Stimulated activated CD4-positive, alpha-beta T cell treated with anti-CD3 and anti-CD28 coated beads, Interleukin-4, amount 100 ng/mL, for 1 hour (primary cell): ENCODE measurements at places on chromosomes 16 and 17.

- DNase-seq: no peak
These were observed 4.9 kb downstream of the CAPNS2 start for GRCh38 chr16:55571191-55571897.

- no peak for DNase-seq
These were observed 167.7 kb upstream of the WSCD1 start for GRCh38 chr17:5902181-5903140.

DNA sequence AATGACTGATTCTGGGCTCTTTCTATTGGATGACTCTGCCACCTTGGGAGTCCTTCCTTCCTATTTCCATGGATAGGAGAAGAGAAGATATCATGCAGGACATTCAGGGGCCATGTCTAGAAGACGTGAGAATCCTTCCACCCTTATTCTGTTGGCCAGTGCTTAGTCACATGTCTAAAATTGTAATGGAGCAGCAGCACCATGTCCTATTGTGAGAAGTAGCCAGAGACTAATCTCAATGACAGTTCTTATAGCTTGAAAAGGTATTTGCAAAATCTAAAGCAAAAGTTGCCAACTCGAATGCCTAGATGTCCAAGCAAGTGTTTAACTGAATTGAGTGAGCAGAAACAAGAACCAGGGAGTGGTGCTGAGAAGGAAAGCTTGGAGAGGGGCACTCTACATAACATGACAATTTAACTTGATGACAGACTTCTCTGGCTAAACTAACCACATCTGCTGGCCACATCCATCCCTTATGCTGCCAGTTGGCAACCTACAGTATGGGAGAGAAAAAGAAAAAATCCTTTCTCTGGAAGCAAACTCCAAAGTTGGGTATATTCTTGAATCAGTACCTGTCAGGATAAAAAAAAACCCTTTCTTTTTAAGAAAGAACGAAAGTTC lies 225.7 kb downstream of the CDH13 start:
- no peak for DNase-seq

- DNase-seq: no peak
These were observed 27.2 kb upstream of the CCL22 start for GRCh38 chr16:57331355-57331754.

DNA sequence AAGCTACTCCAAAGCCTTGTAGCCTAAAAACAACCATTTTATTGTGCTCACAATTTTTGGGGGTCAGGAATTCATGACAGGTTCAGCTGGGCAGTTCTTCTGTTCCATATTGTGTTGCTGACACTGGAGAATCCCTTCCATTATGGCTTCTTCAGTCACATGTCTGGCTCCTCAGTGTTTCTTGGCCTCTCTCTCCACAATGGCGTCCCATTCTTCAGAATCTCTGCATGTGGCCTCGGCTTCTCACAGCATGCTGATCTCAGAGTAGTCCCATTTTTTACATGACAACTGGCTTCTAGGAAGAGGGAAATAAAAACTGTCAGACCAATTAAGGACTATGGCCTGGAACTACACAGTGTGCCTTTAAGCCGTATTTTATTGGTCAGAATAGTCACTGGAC lies 49.7 kb downstream of the NF1 start:
- no peak for DNase-seq

DNA sequence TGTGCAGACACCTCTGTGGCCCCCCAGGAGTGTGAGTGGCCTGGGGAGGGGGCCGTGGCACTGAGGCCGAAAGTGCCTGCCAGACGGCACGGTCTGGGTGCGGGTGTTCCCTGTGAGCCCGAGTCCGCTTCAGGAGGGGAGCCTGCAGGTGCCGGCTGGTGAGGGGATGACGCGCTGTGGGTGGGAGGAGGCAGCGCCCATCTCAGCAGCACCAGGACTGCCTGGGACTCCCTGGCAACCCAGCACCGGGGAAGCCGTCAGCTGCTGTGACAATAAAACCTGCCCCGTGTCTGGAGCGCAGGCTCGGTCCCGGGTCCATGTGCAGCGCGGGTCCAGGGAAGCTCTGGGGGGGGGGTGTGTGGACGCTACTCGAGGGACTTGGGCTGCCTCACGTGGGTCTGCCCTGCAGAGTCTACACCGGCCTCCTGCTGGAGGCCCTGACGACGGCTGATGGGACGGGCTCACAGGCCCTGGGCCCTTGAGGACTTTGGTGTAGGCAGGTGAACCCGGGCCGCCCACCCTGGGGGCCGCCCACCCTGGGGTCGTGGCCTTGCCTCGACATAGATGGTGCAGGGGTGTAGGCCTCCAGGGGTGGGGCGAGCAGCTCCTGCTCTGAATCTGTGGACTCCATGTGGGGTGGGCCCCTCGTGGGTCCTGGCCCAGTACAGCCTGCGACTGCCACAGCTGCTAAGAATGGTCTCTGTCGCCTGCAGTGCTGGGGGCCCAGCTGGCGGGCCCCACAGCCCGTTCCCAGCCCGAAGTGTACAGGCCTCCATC lies 5.9 kb upstream of the RAB40C start:
- DNase-seq: no peak

GRCh38 chr16:19239511-19240155 lies 45.9 kb upstream of the CLEC19A start:
- no peak for DNase-seq

DNA sequence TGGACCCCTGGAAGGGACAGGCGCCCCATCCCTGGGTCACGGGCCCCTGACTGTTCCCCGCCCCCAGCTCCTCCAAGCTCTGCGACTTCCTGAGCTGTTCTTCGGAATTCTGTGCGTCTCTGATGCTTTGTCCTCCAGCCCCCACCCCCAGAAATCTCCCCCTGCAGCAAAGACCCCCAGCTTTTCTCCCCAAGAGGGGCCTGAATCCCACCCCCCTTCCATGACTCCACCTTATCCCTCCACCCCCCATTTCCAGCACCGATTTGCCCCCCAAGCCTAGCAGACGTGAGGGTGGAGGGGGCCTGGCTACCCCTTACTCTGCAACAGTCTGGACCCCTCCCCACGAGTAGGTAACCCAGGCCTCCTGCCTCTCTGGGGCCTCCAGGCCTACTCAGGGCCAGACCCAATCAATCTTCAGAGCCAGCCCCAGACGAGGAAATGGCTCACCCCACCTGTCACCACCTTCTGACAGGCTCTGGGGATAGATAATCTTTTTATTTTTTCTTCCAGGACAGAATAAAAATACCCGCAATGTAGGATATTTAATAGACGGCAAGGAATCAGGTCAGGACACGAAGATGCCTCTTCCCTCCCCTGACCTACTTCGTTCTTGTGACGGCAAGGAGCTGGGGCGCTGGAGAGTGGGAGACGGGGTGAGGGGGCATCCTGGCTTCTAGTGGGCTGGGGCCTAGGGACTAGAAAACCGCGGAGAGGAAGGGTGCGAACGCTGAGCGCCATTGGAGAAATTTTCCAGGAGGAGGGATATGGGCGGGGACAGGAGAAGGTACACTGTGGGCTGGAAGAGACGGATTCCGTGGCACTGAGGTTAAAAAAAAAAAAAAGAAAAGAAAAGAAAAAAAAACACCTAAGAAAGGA lies 744 bp upstream of the PLXDC1 start:
- DNase-seq: peak; percentile 25

DNA sequence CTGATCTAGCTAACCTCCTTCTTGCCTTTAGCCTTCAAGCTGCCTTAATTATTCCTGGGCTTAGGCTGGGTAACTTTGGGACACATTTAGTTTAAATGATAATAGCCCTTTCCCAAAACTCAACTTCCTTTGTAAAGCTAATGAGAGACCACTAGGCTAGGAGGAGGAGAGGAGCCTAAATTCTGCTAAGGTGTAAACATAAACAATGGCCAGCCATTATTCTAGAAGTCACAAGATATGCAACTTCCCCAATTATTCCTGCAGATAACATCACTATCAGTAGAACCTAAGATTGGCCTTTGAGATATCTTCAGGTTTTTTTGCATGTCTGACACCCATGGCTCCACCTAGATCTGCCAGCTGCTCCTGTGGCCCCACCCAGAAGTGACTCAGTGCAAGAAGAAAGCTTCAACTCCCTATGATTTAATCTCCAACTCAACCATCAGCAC lies 131.2 kb upstream of the FAM20A start:
- no peak for DNase-seq

DNA sequence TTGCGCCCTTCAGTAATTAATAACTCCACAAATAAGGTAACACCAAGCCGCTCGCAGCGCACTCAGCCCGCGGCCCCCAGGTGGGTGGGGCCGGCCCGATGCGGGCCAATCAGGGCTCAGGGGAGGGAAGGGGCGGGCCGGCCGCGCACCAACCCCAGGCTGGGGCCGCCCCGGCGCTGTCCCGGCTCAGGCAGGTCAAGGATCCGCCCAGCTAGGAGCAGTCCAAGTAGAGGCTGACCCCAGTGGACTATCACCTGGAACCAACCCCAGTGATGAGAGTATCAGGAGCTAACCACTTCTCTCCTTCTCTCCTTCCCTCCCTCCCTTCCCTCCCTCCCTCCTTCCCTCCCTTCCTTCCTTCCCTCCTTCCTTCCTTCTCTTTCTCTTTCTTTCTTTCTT lies 110.8 kb downstream of the C16orf78 start:
- DNase-seq: peak; percentile 36

DNA sequence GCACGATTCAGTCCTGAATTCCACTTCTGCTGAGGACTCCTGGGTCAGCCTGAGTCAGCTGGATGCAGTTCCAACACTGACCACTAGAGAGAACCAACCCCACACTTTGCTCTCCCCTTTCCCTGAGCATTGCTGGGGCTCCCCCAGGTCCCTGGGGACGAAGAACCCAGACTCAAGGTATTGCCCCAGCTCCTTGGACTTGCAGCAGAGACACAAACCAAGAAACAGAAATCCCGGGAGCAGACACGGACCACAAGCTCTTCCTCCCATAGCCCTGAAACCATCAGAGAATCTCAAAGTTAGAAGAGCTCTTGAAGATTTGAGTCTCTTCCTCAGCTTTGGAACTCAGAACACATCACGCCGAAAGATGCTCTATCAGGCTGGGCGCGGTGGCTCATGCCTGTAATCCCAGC lies 678 bp upstream of the GH1 start:
- DNase-seq: peak; percentile 62

GRCh38 chr17:41919165-41919817 lies 540 bp upstream of the ACLY start:
- no peak for DNase-seq

- DNase-seq: no peak
These were observed 20.0 kb downstream of the TUBG1 start for GRCh38 chr17:42629411-42630009.

- no peak for DNase-seq
These were observed 126.2 kb upstream of the RPL38 start for GRCh38 chr17:74077231-74077630.

- peak; percentile 82 for DNase-seq
These were observed 11.0 kb upstream of the CBFB start for GRCh38 chr16:67017810-67018488.

GRCh38 chr17:6365200-6365943 lies 69.5 kb downstream of the AIPL1 start:
- DNase-seq: no peak
